ENCODE measurements at places on chromosomes 5 and 9.
A peak's percentile ranks its signal among the peaks of the same experiment; 100 is the strongest.

GRCh38 chr9:112849363-112849922 lies 41.2 kb downstream of the SLC46A2 start:
- DNase-seq: no peak

- DNase-seq: no peak
Observed at GRCh38 chr5:40406741-40407211, 272.9 kb upstream of the PTGER4 start.

DNA sequence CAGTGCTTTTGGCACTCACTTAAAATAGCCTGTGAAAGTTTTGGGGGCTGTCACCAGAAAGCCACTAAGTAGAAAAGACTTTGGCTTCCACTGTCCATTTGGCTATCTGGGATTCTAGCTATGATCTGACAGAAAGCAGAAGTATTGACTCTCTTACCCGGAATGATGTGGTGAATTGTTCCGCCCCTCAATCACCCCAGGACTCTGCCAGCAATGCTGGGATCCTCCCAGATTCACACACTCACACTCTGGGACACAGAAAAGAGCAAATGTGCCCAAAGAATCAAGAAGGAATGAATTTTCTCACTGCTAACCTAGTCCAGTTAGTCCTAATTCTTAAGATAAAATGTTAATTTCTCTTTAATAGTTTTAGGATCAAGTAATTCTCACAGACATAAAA lies 576.9 kb downstream of the BNC2 start:
- DNase-seq: no peak

DNA sequence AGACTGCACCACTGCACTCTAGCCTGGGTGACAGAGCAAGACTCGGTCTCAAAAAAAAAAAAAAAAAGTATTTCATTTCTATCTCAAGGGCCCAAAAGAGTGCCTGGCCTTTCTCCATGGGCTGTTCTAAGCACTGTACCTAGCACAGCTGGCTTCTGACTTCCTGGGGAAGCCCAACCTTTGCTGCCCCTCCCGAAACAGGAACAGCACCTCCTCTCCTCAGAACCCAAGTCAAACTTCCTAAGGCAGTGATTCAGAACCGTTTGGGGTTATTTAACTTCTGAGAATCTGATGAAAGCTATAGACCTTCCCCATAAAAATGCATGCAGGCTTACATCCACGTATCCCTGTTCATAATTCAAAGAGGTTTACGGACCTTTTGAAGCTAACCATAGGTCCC lies 57.8 kb downstream of the NRG2 start:
- no peak for DNase-seq

- DNase-seq: no peak
Observed at GRCh38 chr5:148928141-148928540, 101.7 kb downstream of the ADRB2 start.

GRCh38 chr9:126838895-126839294 lies 21.5 kb upstream of the ZBTB34 start:
- DNase-seq: no peak

- DNase-seq: no peak
Observed at GRCh38 chr9:88722753-88723152, 187.8 kb downstream of the NXNL2 start.

DNA sequence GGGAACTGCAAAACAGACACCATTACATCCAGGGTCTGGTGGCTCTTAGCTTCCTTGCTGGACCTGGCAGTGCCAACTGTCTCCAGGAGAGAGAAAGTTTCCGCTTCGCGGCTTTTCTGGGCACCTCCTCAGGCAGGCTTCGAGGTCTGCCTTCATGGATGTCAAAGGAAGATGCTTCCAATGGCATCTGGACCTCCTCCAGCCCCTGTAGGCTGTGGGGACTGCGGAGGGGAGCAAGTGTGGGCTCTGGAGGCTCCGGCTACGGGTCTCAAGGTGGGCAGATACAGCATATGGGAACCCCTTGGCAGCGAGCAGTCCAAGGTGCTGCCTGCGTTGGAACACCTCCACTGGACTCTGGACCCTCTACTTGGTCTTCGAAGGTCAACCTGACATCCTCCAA lies 6.0 kb downstream of the C9orf50 start:
- DNase-seq: no peak

DNA sequence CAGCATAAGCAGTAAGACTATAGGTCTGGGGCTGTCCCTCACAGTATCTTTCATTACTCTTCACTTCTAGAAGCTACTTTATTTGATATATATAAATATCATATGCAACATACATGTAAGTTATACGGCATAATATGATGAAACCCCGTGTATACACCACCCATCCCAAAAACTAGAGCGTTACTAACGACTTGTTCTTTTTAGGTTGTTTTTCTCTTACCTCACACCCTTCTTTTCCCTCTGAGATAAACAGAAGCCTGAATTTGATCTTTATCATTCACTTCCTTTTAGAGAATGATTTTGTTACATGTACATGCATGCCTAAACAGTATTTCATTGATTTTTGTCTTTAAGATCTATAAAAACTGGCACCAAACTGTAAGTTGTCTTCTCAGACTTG lies 3.7 kb downstream of the TRMO start:
- DNase-seq: no peak

DNA sequence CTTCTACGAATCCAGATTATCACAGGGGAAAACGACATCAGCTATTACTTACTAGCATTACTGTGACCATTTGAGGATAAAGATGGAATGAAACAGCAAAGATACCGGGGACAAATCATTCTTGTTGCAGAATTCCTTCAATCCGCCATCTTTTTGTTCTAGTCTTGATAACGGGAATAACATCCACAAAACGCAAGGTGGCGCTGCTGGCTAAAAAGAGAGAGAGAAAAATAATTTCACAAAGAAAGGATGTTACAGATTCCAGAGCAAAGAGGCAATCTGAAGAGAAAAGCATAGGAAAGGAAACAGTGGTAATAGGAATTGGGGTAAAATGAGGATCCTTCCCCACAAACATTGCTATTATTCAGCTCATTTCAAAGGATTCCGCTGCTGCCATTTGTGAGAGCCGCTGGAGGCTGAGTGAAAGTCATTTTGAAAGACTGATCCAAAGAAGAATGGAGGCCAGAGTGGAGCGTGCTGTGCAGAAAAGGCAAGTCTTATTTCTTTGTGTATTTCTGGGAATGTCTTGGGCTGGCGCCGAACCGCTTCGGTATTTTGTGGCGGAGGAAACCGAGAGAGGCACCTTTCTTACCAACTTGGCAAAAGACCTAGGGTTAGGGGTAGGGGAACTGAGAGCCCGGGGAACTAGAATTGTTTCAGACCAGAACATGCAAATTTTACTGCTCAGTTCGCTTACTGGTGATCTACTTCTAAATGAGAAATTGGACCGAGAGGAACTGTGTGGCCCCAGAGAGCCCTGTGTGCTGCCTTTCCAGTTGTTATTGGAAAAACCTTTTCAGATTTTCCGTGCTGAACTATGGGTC lies at the start of gene PCDHB7:
PCDHB7 (plus strand) TSS at position 264 of the 824 bp plus-strand sequence; CDS start at position 456, 192 bp downstream.
- peak; percentile 29 for DNase-seq

- DNase-seq: no peak
Observed at GRCh38 chr5:55223812-55224240, 3.3 kb downstream of the MCIDAS start.

- peak; percentile 21 for DNase-seq
Observed at GRCh38 chr5:25858019-25858418, 1180.4 kb downstream of the CDH9 start.

DNA sequence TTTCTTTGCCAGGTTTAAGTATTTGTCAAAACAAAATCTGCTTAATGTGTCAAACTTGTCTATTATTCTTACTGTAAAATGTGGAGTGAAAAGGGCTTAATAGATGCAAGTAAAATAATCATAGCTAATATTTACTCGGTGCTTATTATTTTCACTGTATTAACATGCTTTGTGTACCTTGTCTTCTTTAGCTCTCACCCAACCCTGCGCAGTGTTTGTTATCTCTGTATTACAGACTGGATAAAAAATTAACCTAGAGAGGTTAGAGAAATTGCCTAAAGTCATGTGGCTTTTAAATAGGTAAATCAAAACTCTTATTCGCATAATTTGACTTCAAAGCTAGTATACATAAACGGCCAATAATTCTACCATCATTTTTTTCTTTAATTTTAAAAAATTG lies 1864.8 kb downstream of the MAT2B start:
- DNase-seq: no peak

- no peak for DNase-seq
Observed at GRCh38 chr5:143562935-143563334, 159.4 kb upstream of the NR3C1 start.

DNA sequence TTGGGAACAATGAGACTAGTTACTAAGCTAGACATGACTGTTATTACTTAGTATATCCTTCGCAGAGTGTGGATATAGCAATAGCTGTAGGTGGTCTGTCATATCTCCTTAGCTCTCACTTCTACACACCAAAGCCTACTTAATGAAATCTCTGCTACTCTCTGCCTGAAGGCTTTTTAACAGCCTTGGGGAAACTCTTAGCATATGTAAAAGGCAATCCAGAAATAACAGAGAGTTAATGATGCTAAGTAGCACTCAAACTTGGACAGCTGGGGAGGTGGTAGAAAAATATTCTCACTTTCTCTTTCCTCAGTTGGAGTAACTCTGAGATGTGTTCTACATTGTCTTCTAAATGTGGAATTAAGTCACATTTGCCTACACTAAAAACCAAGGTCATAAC lies 30.2 kb upstream of the C6 start:
- DNase-seq: no peak

DNA sequence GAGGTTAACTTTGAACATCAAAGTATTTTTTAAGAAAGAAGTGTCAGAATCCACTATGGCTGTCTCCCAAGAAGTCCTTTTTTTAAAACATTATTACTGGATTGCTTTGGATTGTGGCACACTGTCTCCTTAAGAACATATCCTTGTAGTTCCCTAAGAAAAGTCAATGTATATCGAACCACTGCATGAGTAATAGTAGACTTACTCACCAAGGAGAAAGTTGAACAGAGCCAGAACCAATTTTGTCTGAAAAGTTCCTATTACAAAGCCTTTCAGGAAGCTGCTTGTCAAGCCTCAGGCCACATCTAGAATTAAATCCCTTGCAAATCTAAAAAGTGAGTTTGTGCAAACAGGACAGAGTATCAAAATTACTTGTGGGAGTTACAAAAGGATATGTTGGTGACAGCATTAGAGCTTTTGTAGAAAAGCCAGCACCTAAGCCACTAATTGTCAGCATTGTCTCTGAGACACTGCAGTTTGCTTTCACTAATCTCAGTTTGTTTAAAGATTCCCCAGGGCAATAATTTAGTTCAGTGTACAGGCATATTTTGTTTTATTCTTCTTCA lies 195.4 kb downstream of the MPDZ start:
- DNase-seq: no peak

- DNase-seq: no peak
Observed at GRCh38 chr5:127568166-127568565, 50.7 kb downstream of the PRRC1 start.

GRCh38 chr5:115267617-115268016 lies 4.9 kb upstream of the PGGT1B start:
- DNase-seq: no peak

GRCh38 chr9:101592788-101593187 lies 2.0 kb downstream of the PPP3R2 start:
- DNase-seq: no peak

- DNase-seq: no peak
Observed at GRCh38 chr5:36717131-36717695, 110.8 kb downstream of the SLC1A3 start.

- no peak for DNase-seq
Observed at GRCh38 chr5:14149672-14150274, 6.6 kb downstream of the TRIO start.

DNA sequence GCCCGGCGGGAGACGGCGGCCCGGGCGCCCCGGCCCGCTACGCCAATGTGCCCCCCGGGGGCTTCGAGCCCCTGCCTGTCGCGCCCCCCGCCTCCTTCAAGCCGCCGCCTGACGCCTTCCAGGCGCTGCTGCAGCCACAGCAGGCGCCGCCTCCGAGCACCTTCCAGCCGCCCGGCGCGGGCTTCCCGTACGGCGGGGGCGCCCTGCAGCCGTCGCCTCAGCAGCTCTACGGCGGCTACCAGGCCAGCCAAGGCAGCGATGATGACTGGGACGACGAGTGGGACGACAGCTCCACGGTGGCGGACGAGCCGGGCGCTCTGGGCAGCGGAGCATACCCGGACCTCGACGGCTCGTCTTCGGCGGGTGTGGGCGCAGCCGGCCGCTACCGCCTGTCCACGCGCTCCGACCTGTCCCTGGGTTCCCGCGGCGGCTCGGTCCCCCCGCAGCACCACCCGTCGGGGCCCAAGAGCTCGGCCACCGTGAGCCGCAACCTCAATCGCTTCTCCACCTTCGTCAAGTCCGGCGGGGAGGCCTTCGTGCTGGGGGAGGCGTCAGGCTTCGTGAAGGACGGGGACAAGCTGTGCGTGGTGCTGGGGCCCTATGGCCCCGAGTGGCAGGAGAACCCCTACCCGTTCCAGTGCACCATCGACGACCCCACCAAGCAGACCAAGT lies 723 bp downstream of the SNX18 start:
- DNase-seq: peak; percentile 71

- DNase-seq: no peak
Observed at GRCh38 chr5:173191561-173191960, 43.4 kb downstream of the NKX2-5 start.

GRCh38 chr9:128098297-128099230 lies 29.0 kb downstream of the PTGES2 start:
- DNase-seq: peak; percentile 90

DNA sequence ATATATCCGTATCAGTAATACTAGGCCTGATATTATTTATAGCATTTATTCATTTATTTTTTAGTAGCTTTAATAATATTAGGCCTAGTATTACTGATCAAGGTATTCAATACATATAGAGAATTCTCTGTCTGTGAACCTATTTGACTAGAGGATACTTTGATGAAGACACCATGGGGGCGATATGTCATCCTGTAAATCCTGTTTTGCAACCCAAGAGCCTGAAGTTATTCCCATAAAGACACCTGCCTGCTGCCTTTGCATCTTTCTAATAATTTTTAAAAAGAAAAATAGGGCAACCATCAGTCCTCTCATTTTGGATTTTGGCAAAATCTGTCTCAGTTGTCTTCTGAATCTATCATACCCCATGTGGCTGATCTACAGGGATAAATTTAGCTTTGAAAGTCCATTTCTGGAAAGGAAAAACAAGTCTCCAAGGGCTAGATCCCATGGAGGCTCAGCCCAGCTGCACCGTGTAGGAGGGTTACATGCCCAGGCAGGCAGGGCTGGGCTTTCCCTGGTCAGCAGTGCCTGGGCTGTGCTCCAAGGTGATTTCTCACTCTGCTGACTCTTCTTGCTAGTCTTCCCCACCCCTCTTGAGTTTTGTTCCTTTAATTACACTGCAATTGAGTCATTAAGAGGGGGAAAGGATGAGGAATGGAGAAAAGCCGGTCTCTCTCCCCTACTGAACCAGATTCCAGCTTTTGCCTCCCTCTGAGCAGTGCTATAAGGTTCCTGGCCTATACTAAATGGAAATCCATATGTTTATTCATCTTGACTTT lies 169.0 kb downstream of the TRIM32 start:
- DNase-seq: no peak

- DNase-seq: no peak
Observed at GRCh38 chr9:114091711-114092110, 7.4 kb downstream of the KIF12 start.
